Thoracic aorta (tissue), 2 donors: ENCODE measurements at places on chromosomes 3 and 15.

GRCh38 chr15:99918072-99918471, 184.8 kb upstream of the LYSMD4 start:
- DNase-seq = no peak

GRCh38 chr3:60364475-60364874, 886.8 kb downstream of the FHIT start:
- DNase-seq = no peak

- no peak for DNase-seq
These were observed 200.4 kb upstream of the ADAMTS9 start for GRCh38 chr3:64888165-64888564.

- DNase-seq = no peak
These were observed 4.0 kb upstream of the PARP6 start for GRCh38 chr15:72276326-72276700.

DNA sequence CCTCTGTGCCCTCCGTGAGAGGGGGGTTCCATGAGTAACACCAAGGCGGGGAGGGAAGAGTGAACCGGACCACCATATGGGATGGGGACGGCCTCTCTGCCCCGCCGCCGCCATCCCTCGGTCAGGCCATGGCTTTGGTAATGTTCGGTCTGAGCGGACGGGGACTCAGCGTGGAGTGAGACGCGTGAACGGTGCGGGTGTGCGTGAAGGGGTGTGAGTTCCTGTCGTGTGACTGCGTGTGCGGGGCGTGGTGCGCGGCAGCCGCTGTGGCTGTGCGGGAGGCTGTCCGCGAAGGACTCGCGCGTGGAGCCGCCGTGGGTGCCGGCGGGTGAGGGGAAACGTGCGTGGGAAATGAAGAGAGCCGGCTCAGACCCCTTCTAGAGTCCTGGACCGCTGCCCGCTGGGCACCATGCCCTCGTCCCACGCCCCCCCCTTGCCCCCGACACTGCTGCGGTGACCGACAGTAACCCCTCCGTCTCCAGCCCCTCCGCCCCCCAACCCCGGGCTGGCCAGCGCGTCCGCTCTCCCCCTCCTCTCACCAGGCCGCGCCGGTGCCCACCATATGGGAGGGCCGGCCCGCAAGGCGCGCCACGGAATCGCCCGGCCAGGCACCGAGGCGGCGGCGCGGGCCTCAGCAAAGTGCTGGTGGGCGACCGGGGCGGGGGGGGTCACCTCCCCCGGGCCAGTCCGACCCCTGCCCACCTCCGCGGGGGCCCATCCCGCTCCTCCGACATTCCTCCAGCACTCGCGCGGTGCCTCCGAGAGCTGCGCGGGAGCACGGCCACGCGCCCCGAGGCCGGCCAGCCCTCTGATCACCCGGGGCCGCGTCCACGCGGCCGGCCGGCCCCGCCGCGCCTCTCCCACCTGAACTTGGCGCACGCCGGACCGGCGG, 589 bp downstream of the KLF15 start:
- no peak for DNase-seq

DNA sequence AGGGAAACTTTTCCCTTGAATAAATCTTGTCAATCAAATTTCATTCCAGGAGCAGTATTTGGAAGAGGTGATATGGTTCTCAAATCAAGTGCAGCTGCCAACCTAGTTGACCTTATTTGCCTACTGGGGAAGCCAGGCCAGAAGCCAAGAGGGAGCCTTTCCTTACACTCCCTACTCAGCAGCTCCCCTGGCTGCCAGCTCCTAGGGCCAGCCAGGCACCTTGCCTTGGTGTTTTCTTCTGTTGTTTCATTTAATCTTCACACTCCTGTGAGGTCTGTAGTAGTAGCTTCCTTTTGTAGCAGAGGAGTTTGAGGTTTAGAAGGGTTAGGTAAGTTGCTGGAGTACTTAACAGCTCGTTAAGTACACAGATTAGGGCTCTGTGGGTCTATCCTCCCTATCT, 22.6 kb downstream of the MKRN2OS start:
- no peak for DNase-seq

- DNase-seq = no peak
These were observed 80.7 kb downstream of the DIPK2A start for GRCh38 chr3:144052275-144052674.

GRCh38 chr3:120858521-120858920, 49.5 kb upstream of the STXBP5L start:
- no peak for DNase-seq

DNA sequence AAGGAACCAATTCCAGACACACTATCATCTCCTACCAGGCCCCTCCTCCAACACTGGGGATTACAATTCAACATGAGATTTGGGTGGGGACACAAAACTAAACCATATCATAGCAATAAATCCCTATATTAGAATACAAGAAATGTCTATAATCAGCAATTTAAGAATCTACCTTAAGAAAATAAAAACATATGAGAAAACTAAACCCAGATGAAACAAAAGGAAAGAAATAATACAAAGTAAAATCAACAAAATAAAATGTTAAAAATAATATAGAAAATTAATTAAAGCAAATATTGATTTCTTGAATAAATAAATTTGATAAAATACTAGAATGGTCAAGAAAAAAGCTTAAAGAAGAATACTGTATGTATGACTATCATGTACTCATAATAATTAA, 6.1 kb upstream of the OSTN start:
- DNase-seq = no peak

DNA sequence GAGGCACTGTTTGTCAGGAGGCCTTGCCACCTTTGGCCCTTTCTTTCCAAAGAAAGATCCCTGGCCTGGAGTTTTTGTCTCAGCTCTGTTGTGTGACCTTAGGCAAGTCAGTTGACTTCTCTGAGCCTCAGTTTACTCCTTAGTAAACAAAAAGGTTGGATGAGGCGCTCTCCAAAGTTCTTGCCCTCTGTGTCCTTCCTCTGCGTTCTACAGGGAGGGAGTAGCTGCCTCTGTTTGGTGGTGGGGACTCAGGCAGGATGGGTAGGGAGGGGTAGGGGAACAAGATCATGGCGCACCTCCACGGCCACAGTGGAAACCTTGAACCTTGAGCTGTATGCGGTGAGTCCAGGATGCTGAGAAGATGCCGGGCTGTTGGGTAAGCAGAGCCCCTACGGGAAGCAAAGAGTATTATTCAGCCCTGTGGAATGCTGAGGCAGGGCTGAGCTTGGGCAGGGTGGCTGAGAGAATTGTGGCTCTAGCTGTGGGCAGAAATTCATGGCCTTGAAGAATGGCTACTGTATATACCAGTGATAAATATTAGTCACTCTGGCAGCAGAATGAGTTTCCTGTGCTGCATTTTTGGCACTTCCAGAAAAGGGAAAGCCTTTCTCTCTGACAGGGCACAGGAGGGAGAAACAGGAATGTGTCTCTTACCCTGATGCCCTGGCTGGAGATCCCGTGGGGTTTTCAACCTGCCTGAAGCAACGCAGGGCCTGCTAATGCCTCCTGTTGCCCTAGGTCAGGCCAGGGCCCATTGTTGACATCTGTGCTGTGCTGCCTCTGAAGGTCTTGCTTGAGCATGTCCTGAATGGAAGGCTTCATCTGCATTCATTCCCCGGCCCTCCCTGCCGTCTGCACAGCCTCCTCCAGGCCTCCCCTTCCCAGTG, 39.9 kb downstream of the SMAD3 start:
- DNase-seq = peak; percentile 46

GRCh38 chr15:76974456-76975036, 20.4 kb upstream of the PSTPIP1 start:
- no peak for DNase-seq

GRCh38 chr3:43638594-43639447, 17.0 kb upstream of the ANO10 start:
- DNase-seq = no peak

DNA sequence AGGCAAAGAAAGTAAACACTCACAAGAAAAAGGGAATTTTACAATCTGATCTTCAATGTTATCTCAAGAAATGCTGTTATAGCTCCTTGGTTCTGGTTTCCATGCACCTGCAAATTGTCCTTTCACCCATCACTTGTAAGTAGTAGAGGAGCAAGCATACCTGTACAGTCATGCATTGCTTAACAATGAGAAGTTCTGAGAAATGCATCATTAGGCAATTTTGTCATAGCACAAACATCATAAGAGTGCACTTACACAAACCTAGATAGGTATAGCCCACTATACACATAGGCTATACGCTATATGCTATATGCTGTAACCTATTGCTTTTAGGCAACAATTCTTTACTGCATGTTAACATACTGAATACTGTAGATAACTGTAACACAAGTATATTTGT, 672.3 kb downstream of the FHIT start:
- DNase-seq = no peak

- DNase-seq = no peak
These were observed 35.2 kb upstream of the SLC24A5 start for GRCh38 chr15:48085591-48085930.

- DNase-seq = no peak
These were observed 349.7 kb downstream of the TUSC7 start for GRCh38 chr3:117059067-117059955.

- DNase-seq = no peak
These were observed 87.7 kb upstream of the RASGRP1 start for GRCh38 chr15:38652183-38652794.

DNA sequence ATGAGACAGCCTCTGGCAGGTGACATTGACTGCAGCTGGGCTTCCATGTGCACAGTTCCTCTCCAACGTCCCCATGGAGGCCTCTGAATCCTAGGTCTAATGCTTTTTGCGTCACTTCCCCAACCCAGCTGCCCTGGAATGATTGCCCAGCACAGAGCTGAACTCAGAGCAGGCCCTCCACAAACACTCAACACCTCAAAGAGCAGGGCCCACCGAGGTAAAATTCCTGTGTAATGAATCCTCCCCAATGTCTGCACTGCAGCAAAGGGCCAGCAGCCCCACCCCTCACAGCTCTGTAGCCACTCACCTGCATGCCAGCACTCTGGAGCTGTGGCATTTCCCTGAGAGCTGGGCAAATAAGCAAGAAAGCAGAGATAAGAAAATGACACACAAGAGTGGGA, 42.6 kb upstream of the DUSP7 start:
- DNase-seq = no peak

GRCh38 chr3:150308481-150309256, 99.4 kb upstream of the TSC22D2 start:
- DNase-seq = no peak

- DNase-seq = no peak
These were observed 44.7 kb downstream of the FAM43A start for GRCh38 chr3:194730365-194730764.

DNA sequence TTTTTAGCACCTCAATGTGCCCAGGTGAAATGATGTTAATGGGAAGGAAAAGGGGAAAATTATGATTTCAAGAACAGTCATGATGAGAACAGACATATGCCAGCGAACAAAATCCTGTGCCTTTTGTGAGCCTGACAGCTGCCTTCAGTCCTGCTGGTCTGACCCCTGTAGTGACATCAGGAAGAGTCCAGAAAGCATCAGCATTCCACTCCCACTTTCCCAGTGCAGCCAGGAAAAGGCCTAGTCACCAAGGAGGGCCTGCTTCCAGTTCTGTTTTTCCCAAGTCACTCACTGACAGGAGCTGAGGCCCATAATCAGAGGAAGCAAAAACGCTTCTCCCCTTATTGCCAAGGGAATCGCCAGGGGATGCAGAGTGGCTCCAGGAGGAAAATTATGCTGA, 218.4 kb downstream of the ABHD5 start:
- no peak for DNase-seq

DNA sequence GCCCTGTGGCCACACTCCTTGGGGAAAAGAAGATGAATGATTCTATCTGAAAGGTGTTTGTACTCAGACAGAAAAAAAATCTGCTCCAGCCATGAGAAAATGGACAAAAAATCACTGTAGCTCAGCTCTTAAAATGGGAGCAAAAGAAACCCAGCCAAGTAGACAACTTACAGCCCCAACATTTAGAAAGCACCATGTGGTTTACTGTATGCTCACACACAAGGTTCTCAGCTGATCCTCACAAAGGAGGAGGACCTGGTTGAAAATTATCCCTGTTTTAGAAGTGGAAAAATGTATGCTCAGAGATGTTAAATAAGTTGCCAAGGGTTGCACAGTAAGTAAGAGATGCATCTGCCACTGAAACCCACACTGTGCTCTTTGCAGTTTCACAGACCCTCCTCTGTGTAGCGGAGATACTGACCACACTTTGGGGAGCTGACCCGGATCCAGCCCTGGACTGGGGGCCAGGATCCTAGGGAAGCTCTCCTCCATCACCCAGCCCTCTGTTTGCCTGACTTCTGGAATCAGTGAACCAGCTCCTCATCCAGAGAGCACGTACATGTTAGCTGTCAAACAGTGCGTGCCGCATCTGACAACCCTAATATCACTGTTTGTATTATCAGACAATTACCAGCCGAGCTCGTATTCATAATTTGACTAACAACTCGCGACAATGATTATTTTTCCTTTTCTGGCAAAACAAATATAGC, 32.7 kb upstream of the TPRG1 start:
- no peak for DNase-seq

DNA sequence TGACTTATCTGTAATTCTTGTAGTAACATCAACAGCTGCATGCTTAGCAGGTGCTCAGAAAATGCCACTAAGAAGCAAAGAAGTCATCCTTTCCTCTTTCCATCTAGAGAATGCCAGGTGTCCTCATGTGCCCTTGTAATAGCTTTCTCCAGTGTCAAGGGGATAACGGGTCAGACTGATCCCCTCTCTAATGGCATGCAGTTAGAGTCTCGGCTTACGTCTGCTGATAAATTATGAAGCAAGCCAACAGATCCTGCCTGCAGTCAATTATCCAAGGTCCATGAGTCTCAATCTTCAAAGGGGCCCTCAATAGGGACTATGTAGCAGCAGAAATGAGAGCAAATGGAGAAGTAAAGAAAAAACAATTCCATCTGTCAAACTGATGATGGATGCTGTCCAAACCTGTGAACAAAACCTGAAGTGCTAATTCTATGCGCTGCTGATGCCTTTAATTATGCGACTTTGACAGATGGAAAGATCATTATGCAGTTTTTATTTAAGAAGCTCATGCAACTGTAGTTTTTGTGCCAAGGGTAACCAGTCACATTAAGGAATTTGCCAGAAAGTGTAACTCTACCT, 162.8 kb upstream of the PEX5L start:
- no peak for DNase-seq

DNA sequence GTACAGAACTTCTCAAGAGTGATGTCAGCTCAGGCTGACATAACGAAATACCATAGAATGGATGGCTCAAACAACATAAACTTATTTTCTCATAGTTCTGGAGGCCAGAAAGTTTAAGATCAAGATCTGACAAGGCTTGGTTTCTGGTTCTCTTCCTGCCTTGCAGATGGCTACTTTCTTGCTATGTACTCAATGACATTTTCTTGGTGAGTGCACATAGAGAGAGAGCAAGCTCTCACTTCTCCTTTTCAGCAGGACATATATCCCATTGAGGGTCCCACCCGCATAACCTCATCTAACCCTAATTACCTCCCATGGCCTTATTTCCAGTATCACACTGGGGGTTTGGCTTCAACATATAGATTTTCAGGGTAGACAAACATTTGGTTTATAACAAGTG, 1072.1 kb downstream of the PLOD2 start:
- DNase-seq = no peak

DNA sequence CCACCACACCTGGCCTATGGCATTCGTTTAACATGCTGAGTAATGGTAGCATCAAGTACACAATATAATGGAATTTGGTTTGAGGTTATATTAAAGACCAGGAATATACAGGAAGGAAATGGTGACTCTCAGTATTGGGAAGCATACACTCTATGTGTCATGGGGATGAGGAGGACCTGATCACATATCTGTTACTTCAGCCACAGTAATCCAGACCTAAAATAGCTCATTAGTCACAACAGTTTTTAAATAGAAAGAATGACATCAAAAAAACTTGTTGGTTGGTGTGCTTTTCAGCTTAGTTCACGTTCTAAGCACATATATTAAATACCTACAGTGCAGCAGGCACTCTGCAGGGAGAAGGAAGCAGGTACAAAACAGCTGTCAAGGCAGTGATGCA, 52.5 kb upstream of the ATP2C1 start:
- DNase-seq = no peak

GRCh38 chr3:52277071-52277964, 1.1 kb downstream of the WDR82 start:
- DNase-seq = no peak
